NCI-H446 (cell line): ENCODE measurements at places on chromosomes 7 and 10.

- DNase-seq: no peak
Observed at GRCh38 chr7:155581107-155581830, 34.9 kb upstream of the CNPY1 start.

DNA sequence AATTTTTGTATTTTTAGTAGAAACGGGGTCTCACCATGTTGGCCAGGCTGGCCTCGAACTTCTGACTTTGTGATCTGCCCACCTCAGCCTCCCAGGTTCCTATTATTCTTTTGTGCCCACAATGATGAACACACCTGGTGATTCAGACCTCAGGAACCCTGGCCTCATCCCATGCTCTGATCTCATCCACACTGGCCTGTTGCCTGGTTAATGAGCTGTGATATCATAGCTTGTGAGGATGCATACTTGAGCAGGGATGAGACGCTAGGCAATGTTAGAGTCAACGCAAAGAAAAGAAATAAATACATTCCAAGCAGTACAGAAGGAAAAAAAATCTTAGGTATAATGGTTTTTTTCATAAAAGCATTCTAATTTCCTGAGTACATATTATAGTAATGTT lies 82.4 kb upstream of the RNF32 start:
- no peak for DNase-seq

- DNase-seq: no peak
Observed at GRCh38 chr7:111408724-111409123, 153.6 kb downstream of the IMMP2L start.

DNA sequence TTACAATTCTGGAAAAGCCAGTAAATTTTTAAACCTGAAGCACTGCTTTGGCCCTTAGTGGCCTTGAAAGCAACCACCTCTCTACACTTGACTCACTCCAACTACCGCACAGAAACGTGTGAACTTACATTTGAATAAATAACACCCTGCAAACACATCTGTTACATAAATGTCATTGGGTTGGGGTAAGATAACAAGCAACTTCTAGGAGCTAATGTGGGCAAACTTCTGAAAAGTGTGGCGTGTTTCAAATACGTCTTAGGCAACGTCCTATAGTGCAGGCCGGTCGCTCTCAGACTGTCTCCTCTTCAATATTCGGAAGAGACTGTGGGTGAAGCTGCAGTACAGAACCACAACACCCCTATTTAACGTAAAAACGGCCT lies 474 bp downstream of the ORC5 start:
- DNase-seq: no peak

DNA sequence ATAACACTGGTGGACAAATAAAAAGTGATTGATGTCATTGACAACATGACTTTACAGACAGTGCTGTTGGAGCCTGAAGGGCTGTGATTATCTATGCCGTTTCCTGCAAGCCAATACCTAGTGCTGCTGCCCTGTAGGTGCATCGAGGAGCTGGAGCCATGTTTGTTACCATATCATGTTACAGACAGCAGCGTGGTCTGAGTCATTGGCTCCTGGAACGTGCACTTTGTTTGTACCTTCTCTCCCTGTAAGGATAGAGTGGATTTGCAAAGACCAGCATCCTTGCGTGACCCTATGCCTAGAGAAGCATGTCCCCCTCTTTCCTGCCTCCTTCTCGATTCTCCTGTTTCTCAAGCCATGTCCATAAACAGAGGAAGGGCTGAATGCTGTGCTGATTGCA lies 597.2 kb downstream of the TYW1 start:
- no peak for DNase-seq

GRCh38 chr7:99331002-99331401 lies 5.3 kb downstream of the ARPC1A start:
- DNase-seq: no peak

GRCh38 chr10:69479240-69480067 lies 28.2 kb downstream of the TSPAN15 start:
- DNase-seq: peak; percentile 37

GRCh38 chr10:21953585-21954057 lies 49.9 kb downstream of the DNAJC1 start:
- peak; percentile 44 for DNase-seq

DNA sequence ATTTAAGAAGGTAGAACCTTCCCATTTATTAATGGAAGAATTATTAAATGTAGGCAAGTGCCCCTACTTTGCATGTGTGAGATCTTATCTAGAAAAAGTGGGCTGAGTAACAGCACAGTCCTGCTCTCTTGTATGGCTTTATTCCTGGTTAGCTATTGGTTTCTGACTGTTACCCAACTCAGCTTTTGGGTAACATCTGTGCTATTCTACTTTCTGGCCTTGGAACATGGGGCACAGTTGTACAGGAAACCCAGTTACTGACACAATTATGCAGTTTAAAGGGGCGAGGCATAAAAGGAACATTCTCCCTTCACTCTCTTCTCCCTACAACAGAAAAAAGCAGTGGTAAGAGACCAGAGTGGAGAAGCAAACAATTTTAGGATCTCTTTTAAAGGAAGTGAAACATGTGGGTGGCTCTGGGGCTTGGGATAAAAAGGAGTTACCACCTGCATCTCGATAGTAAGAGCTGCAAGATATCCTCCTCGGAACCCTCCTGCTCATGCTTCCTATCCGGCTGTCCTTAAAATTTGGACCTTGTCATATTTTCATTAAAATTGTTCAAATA lies 16.0 kb downstream of the NUDT5 start:
- DNase-seq: no peak

- DNase-seq: no peak
Observed at GRCh38 chr7:149799397-149800168, 26.2 kb upstream of the ZNF467 start.

DNA sequence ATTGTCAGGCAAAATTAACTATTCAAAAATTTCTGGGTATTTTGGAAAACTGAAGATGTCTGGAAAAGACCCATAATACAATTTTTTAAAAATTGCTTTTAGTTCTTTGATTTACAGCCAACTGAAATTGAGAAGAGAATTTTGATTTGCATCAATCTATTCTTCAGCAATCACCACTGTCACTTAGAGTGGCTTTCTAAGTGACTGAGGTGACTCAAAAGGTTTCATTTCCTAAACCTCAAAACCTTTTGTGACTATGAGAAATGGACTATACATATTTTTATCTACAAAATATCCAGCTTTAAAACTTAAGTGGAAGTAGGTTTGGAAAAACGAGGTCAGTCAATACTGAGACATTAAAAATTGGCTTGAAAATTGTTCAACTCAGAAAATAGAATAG lies 60.0 kb downstream of the ENO4 start:
- no peak for DNase-seq

DNA sequence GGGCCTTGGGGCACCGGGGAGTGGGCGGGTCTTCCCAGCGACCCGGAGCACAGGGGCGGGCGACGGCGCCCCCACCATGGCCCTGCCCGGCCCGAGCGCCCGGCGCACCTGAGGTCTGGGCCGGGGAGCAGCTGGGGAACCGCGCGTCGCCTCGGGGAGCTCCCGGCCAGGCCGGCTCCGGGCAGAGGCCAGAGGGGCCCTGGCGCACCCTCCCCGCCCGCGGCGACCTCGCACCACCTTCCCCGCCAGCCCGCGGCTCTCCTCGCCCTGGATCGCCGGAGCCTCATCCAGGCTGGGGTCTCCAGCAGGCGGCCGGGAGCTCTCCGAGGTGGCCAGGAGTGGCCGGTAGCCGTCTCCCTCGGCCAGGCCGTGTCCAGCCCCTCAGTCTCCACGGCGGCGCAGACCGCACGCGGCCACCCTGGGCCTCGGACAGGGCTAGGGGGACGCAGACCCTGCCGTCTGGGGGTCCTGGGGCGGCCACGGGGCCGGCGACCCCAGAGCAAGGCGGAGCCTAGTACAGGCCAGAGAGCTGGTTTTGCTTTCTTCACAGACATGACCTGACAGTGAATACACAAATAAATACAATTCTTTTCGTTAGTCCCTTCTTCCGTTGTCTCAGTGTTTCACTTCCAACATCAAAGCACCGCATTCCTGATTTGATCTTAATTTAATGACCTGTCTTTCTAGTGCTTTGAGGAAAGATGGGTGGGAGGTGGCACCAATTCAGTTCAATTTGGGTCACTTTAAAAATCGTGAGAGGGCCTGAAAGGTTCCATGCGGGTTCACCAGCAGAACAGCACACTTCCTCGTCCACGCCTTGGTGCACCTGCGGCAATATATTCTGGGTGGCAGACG lies 356.9 kb downstream of the DNAJB6 start:
- DNase-seq: no peak

DNA sequence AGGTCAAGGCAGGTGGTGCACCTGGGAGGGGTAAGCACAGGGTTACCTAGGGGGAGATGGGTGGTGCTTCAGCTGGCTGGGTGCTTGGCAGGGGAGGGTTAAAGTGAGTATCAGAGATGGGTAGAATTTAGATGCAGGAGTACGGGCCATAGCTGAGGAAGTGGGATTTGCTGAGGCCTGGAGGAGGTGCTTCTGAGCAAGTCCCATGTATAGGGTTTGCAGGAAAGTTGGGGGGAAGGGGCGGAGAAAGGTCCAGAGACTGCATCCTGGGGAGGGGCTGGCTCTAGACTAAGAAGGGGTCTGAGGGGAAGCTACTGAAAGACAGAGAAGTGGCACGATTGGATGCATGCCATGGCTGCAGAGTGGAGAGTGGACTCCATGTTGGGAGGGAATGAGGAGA lies 281.6 kb upstream of the ZNF32 start:
- DNase-seq: no peak

GRCh38 chr7:116834815-116835504 lies 27.4 kb upstream of the CAPZA2 start:
- no peak for DNase-seq

DNA sequence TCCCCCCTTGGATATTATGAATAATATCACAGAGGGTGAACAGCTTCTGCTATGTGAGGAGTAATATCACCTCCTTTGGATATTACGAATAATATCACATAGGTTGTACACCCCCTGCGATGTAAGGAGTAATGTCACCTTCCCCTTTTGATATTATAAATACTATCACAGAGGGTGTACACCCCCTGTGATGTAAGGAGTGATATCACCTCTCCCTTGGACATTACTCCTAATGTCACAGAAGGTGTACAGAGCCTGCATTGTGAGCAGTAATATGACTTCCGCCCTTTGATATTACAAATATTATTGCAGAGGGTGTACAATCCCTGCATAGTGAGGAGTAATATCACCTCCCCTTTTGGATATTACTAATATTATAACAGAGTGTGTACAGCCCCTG lies 9.2 kb upstream of the TMEM225B start:
- no peak for DNase-seq

GRCh38 chr10:115857856-115858255 lies 415.1 kb downstream of the GFRA1 start:
- no peak for DNase-seq

- DNase-seq: no peak
Observed at GRCh38 chr7:30912986-30913811, 1.5 kb downstream of the AQP1 start.

DNA sequence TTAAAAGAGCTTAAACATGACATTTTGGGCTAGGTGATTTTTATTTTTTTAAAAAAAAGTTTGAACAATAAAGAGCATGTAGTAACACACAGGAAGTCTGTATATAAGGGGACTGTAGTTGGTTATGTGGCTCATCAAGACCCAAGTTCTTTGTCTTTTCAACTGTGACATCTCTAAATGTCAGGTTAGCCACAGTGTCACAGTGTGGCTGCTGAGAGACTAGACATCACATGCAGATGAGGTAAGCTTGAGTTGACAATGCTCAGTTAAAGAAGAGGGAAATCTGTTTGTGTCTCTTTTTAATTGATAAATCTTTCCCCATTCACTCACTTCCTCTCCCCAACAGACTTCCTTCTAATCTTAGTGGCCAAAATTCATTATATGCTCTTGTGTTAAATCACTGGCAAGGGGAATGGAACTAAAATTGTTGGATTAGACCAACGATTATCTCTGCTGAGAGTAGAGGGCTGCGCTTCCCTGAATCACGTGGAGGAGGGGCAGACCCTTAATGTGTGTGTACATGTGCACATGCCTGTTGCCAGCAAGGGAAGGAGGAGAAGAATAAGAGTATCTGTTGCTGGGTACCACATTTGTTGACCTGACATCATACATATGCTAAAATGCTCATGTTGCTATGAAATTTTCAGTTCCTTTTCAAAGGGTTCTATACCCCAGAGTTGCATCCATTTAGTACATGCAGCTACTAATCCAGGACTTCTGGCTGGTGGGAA lies 78.3 kb downstream of the MMRN2 start:
- no peak for DNase-seq

DNA sequence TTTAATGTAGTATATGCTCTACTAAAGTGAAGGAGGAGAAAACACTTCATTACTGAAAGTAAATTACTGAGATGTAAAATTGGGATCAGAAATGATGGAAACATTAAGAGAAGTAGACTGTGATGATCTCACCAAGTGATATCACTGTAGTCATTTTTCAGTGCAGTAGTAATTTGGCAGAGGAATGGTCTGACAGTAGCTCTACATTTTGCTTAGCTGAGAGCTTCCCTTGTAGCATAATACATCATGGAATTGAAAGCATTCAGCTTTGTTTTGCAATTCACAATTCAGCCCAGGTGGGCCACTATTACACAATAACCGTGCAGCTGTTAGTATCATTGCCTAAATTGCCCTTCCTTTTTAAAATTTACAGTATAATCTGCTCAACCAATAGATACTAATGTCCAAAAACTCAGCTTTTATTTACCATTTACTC lies 19.4 kb upstream of the CABCOCO1 start:
- peak; percentile 10 for DNase-seq

DNA sequence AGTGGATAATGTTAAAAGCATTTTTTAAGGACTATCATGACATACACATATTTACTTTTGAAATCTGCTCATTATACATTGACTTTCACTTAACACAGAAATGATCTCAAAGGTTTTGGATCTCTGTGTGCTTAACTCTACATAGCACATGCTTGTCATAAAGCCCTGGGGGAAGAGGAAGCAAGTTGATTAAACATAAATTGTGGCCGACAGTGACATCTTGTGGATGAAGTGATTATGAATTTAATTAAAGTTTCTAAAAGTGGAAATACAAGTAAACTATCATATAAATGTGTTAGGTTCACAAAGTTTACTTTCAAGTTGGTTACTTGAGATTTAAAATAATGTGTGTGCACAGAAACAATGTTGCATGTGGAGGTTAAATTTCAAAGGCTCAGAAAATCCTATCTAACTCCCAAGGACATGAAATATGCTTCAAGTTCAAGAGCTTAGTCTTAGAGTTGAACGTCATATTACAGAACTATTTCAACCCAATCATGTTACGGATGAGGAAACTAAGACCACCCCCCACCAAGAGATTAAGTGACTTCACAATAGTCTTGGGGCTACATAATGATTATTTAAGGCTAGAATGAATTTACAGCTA lies 1247.8 kb downstream of the GATA3 start:
- peak; percentile 41 for DNase-seq

DNA sequence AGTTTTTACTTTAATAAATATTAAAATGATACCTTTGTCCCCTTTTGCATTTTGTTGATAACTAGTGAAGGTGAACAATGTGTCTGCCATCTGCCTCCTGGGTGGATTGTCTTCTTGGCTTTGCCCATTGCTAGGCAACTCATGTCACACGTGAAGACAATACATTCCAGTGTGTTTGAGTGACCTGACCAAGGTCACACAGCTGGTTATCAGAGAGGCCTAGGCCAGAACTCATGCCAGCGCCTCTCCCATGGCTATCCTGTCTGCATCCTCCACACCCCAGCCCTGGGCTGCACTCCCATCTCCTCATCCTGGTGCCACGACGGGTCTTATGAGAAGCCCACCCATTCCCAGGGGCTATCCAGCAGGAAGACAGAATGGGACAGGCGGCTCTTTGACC lies 108.7 kb downstream of the PLCE1 start:
- no peak for DNase-seq
